ENCODE measurements at places on chromosomes 3 and 15. TPM values are rescaled to one million over a fixed set of nuclear protein-coding genes. Genes with fewer than 3 reads are reported as not detected.

The IL20RB gene
- polyA plus RNA-seq: 1.0 TPM

The ZIC4 gene
- 5.7 TPM for polyA plus RNA-seq

The FILIP1L gene
- polyA plus RNA-seq: 55.9 TPM

The ARPP21 gene
- 132 TPM for polyA plus RNA-seq

The RTP3 gene
- not detected for polyA plus RNA-seq

The SEMA7A gene
- polyA plus RNA-seq: not detected

The ATP8B4 gene
- polyA plus RNA-seq: 3.9 TPM

The KBTBD8 gene
- polyA plus RNA-seq: 4.6 TPM

The AADACL2 gene
- polyA plus RNA-seq: not detected

The KCNMB3 gene
- 7.3 TPM for polyA plus RNA-seq

The CPLX3 gene
- polyA plus RNA-seq: 0.11 TPM

The GP5 gene
- 0.68 TPM for polyA plus RNA-seq

The EIF4A2 gene
- polyA plus RNA-seq: 603 TPM

The PLCB2 gene
- polyA plus RNA-seq: 7.5 TPM

The CSPG5 gene
- polyA plus RNA-seq: 2.5 TPM

The RBP2 gene
- not detected for polyA plus RNA-seq

The SMAD6 gene
- polyA plus RNA-seq: not detected

The PATL2 gene
- 0.77 TPM for polyA plus RNA-seq

The CCR8 gene
- not detected for polyA plus RNA-seq

The RNF123 gene
- 30.9 TPM for polyA plus RNA-seq

The CCDC54 gene
- polyA plus RNA-seq: 4.0 TPM

The C2CD4A gene
- polyA plus RNA-seq: 0.05 TPM

The GABRA5 gene
- polyA plus RNA-seq: not detected

The DAPK2 gene
- 3.4 TPM for polyA plus RNA-seq

The HIGD2B gene
- polyA plus RNA-seq: not detected

The TRH gene
- polyA plus RNA-seq: 0.36 TPM

The XCR1 gene
- not detected for polyA plus RNA-seq

The DUOXA2 gene
- polyA plus RNA-seq: not detected

The MINAR1 gene
- 1.2 TPM for polyA plus RNA-seq

The CCDC80 gene
- polyA plus RNA-seq: 131 TPM

The A4GNT gene
- polyA plus RNA-seq: 0.18 TPM

The TEX264 gene
- polyA plus RNA-seq: 19.8 TPM

The GNL3 gene
- polyA plus RNA-seq: 117 TPM

The KLHL6 gene
- polyA plus RNA-seq: not detected

The GOLGA6L7 gene
- 0.33 TPM for polyA plus RNA-seq

The RARRES1 gene
- polyA plus RNA-seq: 4.9 TPM

The GPR171 gene
- not detected for polyA plus RNA-seq

The ZNF774 gene
- 2.0 TPM for polyA plus RNA-seq

The TTBK2 gene
- polyA plus RNA-seq: 10.1 TPM

The SI gene
- not detected for polyA plus RNA-seq

The SENP8 gene
- 4.5 TPM for polyA plus RNA-seq

The PAK6 gene
- polyA plus RNA-seq: 0.48 TPM

The RASL12 gene
- polyA plus RNA-seq: 14.3 TPM

The FAM3D gene
- 0.27 TPM for polyA plus RNA-seq

The PPP2R3A gene
- polyA plus RNA-seq: not detected

The SIDT1 gene
- polyA plus RNA-seq: 2.3 TPM

Data from muscle of arm (tissue), 14 donors.